Psoas muscle (tissue), 8 donors: ENCODE measurements at places on chromosomes 12 and 14. TPM values are rescaled to one million over a fixed set of nuclear protein-coding genes. Genes with fewer than 3 reads are reported as not detected.
A peak's percentile ranks its signal among the peaks of the same experiment; 100 is the strongest.

DNA sequence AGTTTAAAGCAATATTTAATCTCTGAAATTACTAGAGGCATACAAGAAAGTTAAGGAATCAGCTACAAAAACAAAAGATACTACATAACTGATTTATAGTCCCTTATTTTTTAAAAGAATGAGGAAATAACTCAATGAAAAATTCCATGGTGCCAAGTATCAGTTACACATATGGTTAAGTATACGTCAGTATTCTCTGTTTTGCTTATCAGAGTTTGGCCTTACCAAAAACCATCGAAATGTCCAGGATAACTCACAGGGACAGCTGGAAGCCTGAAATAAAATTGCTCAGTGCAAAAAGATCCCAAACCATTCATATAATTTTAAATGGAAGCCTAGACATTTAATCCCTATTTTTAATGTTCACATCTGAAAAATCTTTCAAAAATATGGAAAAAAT lies 3.6 kb downstream of the CFL2 start:
- no peak for DNase-seq

- DNase-seq = no peak
Measured at GRCh38 chr14:64787619-64788018, 83.4 kb downstream of the PLEKHG3 start.

DNA sequence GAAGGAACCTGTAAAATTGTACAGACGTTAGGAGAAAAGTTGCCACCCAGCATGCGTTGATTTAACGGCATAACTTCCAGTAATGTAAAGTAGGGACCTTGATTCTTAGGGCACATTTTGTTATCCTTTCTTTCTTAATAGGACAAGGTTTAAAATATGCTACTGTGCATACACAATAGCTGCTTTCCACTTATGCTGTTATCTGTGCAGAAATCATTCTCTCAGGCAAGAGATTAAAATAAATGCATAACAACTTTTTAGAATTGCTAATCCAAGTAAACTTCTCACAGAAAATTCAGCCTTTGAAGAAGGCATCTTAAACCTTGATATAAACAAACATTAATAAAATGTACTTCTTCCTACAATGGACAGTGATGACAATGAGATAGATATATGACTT lies 16.0 kb upstream of the PTCSC3 start:
- no peak for DNase-seq

DNA sequence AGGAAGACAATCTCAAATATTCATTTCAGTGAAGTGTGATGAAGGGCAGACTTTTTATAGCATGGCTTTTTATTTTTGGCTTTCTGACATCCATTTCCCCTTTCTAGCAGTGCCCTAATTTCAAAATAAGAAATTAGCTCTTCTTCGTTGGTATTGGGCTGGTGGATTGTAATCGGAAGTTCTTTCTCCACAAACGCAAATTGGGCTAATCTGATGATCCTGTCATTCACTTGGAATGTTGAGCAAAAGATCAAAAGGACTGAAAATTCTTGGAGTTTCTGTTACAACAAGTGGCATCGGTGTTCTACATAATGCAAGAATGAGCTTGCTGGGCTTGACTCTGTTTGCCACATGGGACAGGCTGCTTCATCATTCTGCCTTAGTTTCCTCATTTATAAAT lies 1182.8 kb downstream of the FLRT2 start:
- no peak for DNase-seq

DNA sequence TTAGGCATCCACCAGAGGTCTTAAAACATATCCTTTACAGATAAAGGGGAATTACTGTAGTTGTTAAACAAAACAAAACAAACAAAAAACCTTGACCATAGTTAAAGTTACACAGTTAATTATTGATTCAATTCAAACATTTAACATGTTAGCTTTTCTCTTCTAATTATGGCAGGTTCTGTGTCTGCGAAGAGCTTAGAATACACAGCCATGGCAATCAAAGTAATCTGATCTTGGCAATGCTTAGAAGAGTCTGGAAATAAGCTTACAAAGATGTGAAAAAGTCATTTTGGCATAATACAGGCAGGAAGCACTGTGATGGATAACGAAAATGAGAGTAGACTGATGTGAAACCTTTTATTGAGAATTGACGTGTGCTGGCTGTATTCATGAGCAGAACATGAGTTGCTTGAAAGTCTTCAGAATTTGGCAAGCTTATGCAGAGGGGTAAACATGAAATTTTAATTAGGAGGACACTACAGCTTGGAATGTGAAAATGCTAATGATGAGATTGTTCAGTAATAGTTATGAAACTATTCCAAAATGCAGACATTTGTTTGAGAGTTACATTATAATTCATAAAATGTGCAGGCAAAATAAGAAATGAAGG lies 629.6 kb downstream of the FSCB start:
- no peak for DNase-seq

DNA sequence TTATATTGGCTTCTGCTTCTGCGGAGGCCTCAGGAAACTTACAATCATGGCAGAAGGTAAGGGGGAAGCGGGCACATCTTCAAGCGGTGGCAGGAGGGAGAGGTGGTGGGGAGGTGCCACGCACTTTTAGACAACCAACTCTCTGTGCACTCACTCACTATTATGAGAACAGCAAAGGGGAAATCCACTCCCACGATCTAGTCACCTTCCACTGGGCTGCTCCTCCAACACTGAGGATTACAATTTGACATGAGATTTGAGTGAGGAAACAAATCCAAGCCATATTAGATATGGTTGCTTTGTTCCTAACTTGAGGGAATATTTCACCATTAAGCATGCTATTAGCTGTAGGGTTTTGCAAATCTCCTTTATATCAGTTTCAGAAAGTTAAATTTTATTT lies 80.3 kb downstream of the UNC79 start:
- DNase-seq = no peak

DNA sequence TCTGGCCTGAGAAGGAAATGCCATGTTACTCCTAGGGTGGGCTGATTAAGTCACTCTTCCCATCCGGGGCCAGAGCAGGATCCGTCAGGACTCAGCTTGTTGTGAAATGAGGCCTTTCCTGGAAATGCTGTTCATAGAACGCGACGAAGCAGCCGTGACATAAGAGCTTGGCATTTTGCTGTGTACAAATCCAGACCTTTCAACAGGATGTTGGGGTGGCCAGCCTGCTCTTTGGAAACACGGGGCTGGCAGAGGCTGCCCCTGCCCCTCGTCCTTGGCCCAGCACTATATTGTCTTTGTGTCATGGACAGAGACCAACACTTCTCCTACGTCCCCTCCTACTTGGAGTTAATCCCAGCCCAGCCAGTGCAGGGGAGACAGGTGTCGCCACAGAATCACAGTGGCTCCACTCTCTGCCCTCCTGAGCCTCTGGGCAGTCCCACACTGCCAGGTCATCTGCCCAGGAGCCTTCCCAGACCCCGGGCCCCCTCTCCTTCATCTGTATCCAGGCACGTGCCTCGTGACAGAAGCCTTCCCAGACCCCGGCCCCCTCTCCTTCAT lies 18.6 kb upstream of the EIF5 start:
- DNase-seq = peak; percentile 67

DNA sequence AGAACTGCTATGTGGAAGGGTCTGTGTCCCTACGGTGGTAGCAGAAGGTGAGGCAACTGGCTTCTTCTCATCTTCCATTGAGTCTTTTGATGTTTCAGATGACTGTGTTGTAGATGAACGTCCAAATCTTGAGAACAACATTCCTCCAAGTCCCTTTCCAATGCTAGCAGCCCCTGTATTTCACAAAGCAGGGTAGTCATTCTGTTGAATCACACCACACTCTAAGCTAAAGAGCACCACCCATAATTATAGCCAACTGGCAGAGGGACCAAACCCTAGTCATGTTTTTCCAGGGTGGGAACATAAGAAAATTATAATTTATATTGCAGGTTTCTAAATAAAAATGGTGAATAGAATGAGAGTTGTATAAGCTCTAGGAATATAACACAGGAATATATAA lies 98.7 kb downstream of the DDHD1 start:
- no peak for DNase-seq

GRCh38 chr12:109961201-109961600 lies 35.0 kb downstream of the GIT2 start:
- DNase-seq = no peak

DNA sequence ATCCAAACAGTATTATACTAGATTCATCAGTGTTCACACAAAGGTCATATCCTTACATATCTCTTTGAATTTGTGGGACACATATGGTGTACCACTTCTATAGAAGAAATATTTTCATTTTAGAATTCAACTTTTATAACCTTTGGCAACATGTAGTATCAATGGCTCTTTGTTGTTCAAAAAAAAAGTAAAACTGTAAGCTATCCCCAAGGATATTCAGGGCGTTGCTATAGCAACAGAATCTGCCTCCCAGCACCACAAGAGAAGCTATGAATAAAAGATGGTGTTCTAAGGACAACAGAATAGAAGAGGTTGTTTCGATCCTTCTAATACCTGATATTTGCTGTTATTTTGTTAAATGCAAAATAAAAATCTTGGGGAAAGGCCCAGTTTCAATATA lies 139.3 kb downstream of the BRMS1L start:
- no peak for DNase-seq

DNA sequence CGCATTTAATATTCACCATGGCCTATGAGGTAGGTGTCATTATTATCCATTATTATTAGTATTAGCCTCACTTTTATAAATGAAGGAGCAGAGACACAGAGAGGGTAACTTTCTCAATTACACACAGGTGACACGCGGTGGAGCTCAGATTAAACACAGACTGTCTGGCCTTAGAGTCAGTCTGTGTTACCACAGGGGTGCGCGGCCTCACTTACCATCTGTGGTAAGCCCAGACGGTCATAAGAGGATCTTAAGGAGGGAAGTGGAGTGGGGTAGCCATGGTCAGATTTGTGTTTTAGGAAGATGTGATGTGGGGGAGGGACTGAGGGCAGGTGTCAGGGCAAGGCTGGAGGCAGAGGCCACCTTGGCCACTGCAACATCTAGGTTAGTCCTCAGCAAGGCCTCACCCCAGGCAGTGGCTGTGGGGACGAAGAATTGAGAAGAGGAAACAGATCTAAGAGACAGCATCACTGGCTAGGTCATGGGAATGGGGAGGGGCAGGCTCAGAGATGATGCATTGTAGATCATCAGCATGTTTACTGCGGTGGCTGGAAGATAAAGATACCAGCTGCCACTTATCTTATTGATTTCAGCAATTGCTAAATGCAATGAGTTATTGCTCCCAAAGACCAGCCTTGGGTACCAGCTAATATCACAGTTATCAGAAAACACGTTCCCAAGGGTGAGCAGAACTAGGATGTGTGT lies 67.1 kb downstream of the SERPINA3 start:
- no peak for DNase-seq

DNA sequence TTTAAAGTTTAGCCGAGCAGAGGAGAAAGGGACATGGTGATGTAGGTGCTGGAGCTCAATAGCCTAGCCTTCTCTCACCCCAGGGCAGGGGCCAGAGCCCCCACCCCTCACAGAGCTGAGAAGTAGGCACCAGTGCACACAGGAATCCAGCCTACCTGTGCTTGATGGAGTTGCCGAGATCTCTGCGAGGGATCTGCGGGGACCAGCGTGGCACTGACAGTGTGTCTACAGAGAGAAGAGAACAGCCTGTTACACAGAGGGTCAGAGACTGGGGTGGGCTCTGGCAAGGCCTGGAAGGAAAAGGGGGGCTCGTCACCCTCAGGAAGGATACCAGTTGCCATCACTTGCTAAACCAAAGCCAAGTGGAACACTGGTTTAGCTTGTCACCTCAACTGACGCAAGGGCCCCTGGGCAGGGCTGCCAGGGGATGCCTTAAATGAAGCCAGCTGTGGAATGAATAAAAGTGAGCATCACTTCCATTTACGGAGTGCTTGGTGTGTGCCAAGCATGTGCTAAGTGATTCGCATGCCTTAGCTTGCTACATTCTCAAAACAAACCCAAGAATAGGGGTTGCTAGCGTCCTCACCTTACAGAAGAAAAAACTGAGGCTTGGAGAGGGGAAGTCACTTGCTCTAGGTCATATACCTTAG lies 220.8 kb upstream of the NOS1 start:
- no peak for DNase-seq

DNA sequence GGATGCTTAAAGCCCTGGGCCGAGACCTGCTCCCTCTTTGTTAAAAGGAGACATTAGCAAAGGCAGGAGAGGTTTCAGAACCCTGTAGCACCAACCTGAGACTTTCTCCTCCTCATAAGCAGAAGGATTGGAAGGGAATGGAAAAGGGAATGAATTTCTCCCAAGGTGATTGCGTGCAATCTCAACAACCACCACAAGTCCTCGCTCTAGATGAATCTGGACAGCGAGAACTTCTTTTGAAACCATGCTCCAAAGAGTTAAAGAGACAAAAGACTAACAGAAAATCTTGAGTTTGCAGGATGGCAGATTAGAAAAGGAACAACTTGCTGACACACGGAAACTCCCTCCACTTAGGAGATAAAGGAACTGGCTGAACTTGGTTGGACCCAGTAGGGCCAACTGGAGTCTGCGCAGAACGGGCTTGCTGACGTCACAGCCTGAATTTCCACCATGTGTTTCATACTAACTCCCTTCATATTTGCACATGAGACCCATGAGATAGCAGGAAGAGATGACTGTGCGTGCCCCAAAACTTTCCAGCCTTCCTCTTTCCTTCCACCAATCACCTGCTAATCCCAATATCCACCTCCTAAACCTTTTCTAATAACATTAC lies 137.0 kb downstream of the PTPN11 start:
- no peak for DNase-seq

- DNase-seq = no peak
Measured at GRCh38 chr14:55488204-55488603, 47.8 kb upstream of the TBPL2 start.

- no peak for DNase-seq
Measured at GRCh38 chr14:83355609-83356008, 1822.0 kb upstream of the SEL1L start.

- DNase-seq = peak; percentile 52
Measured at GRCh38 chr12:49557917-49558215, 10.1 kb downstream of the MCRS1 start.

DNA sequence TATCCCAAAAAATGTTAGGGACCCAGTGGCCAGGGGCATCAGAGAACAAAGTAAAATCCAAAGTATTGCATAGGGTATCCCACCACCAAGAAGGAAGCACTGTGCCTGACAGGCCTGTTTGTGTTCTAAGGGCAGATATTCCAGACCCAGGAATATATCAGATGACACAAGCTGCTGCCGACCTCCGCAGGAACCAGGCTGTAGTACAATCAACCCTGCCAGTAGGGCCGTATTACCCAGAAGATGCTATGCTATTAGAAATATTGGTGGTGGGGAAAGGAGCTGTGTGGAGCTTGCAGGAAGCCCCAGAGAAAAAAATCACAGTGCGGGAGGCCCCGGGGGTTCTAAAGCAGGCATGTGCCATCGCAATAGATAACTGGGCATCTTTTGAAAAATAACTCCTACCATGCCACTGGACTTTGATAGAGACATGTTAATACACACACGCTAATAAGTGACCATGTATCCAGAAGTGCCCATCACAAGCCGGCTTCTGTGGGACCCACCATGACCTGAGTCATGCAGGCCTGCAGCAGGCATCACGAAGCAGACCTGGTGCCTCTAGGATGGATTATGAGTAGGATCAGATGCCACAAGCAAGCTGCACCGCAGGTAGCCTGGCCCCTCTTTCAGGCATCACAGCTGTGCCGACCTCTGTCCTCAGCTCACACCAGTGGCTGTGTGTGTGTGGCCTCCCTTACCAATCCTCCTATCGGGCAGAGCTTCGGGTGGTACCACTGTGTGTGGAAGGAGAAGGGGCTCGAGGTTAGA lies 242.7 kb downstream of the BCL11B start:
- DNase-seq = no peak

GRCh38 chr12:52156311-52156710 lies 35.5 kb downstream of the KRT80 start:
- DNase-seq = no peak

The CFAP73 gene
- polyA plus RNA-seq = 0.35 TPM

The ANO2 gene
- polyA plus RNA-seq = 1.6 TPM

The FAM186B gene
- 1.00 TPM for polyA plus RNA-seq

The KIF26A gene
- 0.99 TPM for polyA plus RNA-seq

The MSI1 gene
- polyA plus RNA-seq = not detected

The KLRC1 gene
- polyA plus RNA-seq = 0.05 TPM

The RPL10L gene
- not detected for polyA plus RNA-seq

The TC2N gene
- polyA plus RNA-seq = 1.2 TPM
